Activated CD4-positive, alpha-beta memory T cell treated with anti-CD3 and anti-CD28 coated beads for 36 hours (primary cell): ENCODE measurements at places on chromosomes 7 and 10.
A peak's percentile ranks its signal among the peaks of the same experiment; 100 is the strongest.

DNA sequence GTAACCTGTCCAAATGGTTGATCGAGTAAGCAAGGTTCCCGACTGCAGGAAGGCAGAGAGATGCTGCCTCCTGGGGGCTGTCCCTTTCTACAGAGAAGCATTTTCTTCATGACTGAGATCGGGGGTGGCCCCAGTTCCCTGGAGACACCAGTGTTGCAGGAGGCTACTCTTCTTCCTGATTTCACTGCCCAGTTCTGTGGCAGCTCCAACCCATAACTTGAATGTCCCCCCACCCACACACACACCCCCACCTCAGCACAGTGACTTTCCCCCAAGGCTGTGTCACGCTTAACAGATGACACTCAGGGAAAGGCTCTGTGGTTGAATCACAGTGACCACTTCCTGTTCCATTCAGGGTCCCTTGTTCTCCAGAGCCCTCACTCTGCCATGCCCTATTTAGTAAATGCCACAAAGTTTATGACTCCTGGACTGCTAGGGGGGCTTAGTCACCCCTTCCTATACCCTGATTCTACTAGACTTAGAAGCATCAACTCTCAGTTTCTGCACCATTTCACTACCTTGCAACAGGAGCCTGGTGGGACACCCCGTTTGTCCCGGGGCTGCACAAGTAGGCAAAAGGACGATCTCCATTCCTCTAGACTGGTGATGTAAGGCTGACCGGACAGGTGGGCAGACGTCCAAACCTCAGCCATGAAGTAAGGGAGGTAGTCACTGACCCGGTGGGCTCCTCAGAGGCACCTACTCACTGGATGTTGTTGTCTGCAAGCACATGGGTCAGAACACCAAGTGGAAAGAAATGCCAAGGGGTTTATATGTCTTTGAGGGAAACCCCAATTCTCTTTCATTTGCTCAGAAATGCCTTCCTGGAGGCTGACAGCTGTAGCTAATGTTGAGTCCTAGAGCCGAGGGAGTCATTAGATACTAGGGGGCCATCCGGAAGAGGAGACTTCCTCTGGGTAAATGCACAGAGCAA is 31.3 kb upstream of the SMC3 start:
- peak; percentile 91 for DNase-seq

DNA sequence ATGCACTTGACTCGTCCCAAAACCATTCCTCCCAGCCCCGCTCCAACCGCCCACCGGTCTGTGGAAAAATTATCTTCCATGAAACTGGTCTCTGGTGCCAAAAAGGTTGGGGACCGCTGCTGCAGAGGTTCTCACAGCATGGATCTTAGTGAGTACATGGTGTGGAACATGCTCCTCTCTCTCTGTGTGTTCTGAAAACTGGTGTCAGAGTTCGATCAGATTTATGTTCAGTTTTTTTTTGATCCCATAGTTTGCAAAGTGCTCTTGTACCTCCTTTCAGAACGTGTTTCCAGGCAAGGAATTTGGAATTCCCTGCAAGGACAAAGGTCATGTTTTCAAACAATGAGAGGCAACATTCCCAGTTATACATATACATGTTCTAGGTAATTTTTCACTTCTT is 61.2 kb upstream of the FAM171A1 start:
- DNase-seq: no peak

GRCh38 chr10:103885617-103886016 is 30.2 kb upstream of the SH3PXD2A start:
- DNase-seq: no peak

DNA sequence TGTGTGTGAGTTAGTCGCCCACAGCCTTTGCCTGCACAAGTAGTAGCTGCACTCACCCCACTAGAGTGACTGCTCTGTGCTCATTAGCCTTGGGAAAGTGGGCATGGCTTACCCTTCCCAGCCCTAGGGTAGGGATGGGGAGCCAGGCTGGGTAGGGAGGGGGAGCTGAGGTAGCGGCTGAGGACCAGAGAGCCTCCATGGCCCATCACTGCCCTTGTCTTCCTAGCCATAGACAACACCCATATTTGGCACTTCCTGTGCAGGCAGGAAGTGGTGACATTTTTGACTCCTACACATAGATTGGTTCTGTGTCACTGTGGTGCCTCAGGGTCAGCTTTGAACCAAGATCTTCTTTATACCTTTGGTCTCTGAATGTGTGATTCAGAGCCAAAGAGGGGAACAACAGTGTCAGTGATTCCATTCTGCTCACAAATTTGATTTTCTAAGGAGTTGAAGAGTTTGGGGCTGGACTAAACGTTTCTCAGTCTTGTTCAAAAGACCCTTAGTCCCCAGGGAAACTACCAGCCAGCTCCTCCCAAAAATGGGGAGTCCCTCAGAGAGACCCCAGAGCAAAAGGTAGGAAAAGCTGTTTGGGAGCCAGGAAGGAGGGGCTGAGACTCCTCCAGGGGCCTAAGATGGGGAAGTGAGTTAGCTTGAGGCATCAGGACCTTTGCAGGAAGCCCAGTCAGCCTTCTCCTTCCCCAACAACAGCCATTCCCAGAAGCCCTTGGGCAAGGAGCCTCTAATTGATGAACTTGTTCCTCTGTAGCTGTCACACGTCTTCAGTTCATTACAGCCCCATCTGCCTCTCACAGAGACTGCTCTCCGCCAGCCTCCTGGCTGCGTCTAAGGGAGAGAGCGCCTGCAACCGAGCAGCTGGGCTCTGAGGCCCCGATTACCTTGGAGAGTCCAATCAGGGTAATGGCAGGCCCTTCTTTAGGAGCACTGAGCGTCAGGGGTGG is 135.0 kb downstream of the CDH23 start:
- peak; percentile 69 for DNase-seq

DNA sequence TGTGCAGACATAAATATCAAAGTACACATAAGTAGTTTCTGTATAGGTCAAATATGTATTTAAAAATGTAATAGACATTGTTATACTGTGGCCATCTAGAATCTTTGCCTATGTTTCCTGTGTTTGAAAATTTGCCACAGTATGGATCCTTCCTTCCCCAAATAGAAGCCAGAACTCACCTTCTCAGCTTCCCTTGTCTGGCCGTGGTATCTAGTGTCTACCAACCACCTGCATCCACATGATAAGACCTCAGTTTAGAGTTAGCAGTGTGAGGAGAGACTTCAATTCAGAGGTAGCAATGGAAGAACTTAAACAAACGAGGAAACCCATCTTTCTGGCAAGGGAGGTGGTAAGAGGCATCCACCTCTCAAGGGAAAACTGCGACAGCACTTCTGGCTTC is 4.9 kb downstream of the TRDMT1 start:
- DNase-seq: no peak

- peak; percentile 22 for DNase-seq
These were observed 1.3 kb upstream of the VDAC2 start for GRCh38 chr10:75209086-75209920.

DNA sequence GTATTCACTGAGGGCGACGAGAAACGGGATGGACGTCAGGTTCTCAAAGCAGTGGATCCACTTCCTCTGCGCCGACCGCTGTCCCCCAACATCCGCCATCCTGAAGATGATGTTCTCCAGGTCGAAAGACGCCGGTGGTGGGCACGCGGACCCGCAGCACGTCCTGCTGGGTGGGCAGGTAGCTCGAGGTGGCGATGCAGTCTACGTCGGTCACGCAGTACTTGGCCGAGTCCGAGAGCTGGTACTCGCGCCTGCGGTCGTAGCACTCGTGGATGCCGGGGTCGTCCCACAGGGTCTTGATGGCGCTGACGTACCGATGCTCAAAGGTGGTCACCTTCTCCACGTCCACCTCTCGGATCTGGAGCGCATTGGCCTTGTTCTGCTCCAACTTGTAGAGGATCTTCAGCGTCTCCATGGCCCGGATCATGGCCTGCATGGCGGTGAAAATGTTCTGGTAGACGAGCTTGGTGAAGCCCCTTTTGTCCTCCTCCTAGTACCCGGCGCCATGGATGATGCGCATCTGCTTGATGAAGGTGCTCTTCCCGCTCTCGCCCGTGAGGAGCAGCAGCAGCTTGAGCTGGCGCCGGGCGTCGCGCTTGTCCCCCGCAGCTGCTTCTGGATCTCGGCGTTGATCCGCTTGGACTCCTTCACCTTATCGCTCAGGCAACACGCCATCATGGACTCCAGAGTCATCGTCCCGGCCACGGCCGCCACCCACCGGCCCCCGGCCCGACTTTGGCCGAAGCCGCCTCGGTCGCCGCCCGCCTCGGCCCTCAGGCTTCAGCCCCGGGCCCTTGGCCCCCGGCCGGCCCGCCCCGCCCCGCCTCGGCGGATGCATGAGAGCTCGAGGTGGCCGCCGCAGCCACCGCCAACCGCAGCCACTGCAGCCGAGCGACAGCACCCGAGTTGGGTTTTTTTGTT is 122.9 kb upstream of the KCTD7 start:
- peak; percentile 51 for DNase-seq

- DNase-seq: no peak
These were observed 16.7 kb upstream of the CADPS2 start for GRCh38 chr7:122902751-122903495.

DNA sequence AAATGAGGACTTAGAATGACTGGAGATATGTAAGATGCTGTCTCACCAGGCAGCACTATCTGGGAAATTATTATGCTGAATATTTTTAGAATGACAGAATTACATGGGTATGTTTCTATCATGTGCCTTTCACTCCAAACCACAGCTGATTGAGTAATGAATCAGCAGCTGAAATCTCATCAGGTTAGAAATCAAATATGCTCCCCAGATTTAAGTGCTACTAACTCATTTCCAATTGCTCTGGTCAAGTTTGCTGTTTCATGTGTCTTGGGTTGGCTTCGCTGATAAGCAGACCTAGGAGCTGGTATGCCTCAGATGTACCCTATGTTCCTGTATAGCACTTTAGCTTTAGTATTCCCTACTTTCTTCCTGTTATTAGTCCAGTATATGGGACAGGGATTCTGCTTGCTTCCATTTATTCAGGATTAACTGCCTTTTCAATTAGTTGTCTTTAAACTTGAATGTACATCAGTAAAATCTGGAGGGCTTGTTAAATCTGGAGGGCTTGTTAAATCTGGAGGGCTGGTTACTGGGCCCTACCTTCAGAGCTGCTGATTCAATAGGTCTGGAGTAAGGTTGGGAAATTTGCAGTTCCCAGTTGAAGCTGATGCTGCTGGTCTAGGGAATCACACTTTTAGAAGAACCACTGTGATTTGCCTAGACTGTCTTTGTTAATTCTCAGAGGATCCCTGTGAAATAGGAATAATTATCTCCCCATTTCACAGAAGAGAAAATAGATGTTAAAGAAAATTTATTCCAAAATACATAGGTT is 172.9 kb downstream of the DKK1 start:
- no peak for DNase-seq

GRCh38 chr7:12623885-12624498 is 53.5 kb downstream of the SCIN start:
- DNase-seq: no peak

DNA sequence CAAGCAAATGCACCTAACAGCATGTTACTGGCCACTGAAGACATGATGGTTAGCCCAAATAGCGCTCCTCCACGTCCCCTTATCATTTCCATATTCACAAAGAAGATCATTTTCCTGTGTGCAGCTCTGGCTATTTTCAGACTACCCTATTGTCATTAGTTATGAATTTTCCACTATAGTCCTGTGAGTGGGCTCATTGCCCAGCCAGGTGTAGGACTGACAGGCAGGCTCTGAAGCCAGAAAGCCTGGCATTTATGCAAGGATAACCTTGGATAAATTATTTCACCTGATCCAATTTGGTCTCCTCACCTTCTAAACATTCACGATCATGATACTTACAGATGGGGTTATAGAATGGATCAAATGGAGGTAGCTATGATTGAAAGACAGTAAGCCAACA is 104.6 kb downstream of the C10orf90 start:
- DNase-seq: no peak

GRCh38 chr7:75738604-75738974 is at the start of gene HIP1:
Gene HIP1, minus strand, starts transcription at chr7:75738941. Its CDS starts 21 bp downstream, at chr7:75738920.
- no peak for DNase-seq

DNA sequence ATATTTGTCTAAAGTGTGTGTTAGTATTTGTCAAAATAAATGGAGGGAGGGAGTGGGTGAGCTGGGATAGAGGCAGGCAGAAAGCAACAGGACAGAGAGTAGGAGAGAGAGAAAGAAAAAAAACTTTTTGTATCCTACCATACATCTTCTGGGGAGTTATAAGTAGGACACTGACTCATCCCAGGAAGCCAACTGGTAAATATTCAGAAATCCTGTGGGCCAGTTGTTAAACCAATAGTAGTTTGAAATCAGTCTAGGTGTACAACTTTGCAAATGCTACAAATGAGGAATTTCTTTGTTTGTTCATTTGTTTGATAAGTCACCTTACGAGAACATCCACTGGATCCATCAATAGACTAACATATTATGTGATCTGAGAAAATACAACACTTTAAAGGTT is 980.9 kb downstream of the GATA3 start:
- no peak for DNase-seq

DNA sequence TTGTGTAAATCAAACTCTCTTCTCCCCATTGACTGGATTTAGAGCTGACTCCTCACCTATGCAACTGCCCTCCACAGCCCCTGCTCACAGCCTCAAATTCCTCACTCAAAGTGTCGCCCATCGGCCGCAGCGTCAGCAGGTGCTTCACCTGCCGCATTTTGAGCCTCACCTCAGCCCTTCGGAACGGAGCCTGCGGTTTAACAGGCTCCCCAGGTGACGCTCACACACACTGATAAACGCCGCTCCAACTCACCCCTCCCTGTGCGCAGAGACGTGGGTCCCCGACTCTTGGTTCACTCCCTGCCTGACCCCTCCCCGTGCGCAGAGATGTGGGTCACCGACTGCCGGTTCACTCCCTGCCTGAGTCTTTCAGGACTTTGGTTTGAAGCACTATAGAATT is 57.1 kb downstream of the CARD11 start:
- DNase-seq: no peak

DNA sequence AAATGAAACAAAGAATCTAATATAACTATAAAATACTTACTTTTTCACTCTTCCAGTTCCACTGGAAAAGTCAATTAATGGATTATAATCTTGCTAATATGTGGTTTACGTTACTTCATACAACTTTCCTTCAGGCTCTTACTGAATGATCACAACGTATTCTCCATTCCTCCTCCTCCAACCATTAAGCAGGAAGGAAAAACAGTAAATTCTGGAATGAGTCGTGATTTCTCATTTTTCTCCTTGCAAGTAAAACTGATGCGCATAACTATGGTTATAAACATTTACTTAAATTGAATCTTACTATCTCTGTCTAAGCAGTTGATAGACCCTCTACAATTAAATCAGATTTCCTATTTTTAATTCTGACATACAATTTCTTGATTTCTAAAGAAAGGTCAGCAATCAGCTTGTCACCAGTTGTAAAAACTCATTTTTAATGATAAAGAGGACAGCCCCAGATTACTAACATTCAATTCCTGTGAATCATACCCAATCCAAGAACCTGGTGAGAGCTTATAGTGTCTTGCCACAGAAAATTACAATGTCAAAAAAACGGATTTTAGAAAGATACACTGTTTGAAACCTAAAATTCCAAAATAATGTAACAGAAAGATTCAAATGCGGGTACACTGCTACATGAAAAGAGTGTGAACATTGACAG is 64.3 kb downstream of the EZH2 start:
- no peak for DNase-seq

DNA sequence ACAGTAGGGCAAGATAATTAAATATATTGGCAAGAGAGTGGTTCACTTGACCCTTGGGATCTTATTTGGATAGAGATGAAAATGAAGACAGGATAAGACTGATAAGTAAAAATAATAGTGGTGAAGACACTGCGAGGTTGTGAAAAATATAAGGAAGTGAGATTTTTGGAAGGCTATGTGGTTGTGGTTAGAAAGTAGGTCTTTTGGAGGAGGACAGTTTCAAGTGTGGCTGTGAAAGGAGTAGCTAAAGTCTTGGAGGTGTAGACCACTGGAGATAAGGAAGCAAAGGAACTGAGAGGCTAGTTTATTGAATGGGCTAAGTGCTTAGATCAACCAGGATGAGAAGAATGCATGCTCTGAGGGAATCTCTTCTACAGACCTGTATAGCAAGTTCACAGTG is 11.2 kb downstream of the MIOS start:
- no peak for DNase-seq

GRCh38 chr10:29430101-29430500 is 141.2 kb downstream of the LYZL1 start:
- no peak for DNase-seq
